ENCODE measurements at places on chromosomes 16 and 17. TPM values are rescaled to one million over a fixed set of nuclear protein-coding genes. Genes with fewer than 3 reads are reported as not detected.

The RASL10B gene
- 7.4 TPM for total RNA-seq

The CDH5 gene
- total RNA-seq, result 0.42 TPM

The RDM1 gene
- 0.30 TPM for total RNA-seq

The HOXB1 gene
- not detected for total RNA-seq

The MFSD6L gene
- total RNA-seq, result not detected

The CXCL16 gene
- 0.37 TPM for total RNA-seq

The DNAAF1 gene
- not detected for total RNA-seq
